Activated T-helper 1 cell treated with Interleukin-2 at 50 U/mL for 16 hours (primary cell): ENCODE measurements at places on chromosomes 6 and 20.
A peak's percentile ranks its signal among the peaks of the same experiment; 100 is the strongest.

DNA sequence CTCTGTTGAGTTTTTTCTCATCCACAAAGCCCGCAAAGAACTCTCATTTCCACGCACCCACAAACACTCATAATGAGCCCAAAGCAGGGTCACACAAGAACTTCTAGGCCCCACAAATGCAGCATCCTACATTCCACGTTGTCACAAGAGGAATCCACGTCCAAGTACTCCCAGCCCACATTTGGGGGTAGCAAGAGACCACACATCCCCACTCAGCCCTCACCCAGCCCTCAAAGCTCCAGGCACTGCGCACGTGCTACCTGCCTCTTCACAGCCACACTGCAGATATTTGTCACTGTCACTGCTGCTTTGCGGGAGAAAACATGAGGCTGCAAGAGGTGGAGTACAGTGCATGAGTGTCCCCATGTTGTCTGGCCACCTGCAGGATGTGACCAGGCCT lies 187.6 kb upstream of the CDYL start:
- no peak for DNase-seq

DNA sequence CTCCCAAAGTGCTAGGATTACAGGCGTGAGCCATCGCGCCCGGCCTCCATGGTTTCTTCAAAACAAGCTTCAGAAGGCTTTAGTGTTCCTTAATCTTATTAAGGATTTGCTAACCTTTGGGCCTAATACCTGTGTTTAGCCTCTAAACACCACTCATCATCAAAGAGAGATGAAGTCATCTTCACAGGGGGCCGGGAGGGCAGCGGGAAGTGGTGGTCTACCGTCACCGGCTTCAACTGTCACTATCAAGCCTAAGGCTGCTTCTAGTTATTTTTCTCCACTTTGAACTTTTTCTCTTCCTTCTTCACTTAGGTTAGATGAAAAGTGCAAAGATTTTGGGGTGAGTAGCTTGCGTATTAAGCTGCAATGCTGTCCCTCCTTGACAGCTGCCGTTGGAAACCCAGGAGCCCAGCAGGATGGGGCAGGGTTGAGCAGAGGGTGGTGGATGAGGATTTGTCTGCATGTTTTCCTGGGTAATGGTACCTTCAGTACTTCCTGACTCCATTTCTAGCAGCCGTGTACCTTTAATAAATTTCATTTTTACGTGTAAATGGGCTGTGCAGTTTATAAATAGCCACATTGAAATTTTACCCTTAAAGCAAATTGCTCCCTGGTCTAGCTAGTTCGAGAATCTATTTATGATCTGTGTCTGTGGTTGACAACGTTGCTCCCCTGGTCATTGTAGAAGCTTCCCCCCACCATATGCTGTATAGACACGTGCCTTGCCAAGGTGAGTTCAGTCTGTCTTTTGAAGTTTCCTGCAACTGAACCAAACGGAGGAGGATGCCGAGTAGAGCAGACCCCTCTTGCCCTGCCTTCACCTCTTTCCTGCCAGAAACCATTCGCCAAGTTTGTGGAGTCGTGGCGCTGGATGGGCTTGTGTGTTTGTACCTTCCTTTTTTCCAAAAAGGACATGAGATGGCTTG lies 64.8 kb downstream of the SYNJ2 start:
- no peak for DNase-seq

GRCh38 chr20:278607-279571 lies 11.7 kb downstream of the C20orf96 start:
- no peak for DNase-seq

GRCh38 chr6:111793711-111794111 lies 79.5 kb downstream of the FYN start:
- DNase-seq, result peak; percentile 22

DNA sequence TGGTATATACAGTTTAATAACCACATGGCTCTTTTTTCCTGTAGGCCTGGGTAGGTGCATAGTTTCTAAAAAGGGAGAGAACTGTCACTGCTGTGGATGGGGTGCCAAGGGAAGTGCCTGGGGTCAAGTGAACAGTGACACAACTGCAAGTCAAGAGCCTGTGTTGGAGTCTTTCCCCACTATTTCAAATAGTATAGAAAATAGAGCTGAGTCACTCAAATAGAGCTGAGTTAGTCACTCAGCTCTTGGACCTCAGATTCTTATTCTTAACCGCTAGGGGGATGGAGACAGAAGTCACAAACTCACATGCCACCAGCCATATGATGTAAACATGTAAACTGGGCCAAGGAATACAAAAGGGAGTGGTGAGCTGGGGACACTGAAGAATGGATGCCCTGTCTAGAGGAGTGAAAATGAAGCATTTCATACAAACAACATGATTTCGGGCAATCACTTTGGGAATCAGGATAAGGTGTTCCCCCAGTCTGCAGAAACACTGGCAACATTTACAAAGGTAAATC lies 2.1 kb downstream of the NQO2 start:
- DNase-seq, result no peak

- no peak for DNase-seq
Observed at GRCh38 chr6:17120019-17120418, 18.2 kb downstream of the STMND1 start.

GRCh38 chr6:106692112-106692818 lies 62.9 kb downstream of the QRSL1 start:
- no peak for DNase-seq

DNA sequence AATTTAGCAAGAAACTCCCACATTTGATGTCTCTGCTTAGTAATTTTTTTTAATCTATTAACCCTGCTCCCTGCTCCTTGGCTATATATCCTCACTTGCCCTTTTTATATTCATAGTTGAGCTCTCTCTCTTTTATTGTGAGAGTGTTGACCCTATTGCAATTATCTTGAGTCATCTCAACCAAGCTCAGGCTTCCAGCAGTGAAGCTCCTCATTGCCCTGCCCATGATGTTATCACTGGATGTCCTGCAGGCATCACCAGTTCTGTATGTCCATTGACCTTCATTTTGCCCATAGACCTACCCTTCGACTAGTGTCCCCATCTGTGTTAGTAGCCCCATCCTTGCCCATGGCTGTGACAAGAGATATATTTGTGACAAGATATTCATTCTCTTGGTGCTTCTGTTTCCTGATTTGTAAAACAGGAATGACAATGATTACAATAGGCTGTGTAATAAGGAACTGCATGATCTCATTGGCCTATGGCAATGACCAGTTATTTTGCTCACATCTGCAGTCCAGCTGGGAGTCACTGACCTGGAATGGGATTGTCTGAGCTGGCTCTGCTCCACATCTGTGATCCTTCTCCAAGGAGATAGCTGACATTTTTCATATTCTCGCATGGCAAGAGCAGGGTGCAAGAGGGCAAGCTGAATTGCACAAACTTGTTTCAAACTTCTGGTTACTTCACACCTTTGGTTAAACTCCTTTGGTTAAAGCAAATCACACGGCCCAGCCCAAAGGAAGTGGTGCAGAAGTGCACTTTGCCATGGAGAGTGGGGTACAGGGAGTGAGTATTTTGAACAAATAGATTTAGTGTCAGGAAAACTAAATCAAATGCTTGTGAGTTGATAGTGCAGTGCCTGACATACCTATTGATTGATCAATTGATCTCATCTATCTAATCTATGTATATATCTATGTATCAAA lies 47.7 kb upstream of the CST5 start:
- no peak for DNase-seq

- no peak for DNase-seq
Observed at GRCh38 chr6:53532061-53532797, 12.7 kb downstream of the GCLC start.

GRCh38 chr6:55953335-55953734 lies 77.9 kb upstream of the BMP5 start:
- no peak for DNase-seq

DNA sequence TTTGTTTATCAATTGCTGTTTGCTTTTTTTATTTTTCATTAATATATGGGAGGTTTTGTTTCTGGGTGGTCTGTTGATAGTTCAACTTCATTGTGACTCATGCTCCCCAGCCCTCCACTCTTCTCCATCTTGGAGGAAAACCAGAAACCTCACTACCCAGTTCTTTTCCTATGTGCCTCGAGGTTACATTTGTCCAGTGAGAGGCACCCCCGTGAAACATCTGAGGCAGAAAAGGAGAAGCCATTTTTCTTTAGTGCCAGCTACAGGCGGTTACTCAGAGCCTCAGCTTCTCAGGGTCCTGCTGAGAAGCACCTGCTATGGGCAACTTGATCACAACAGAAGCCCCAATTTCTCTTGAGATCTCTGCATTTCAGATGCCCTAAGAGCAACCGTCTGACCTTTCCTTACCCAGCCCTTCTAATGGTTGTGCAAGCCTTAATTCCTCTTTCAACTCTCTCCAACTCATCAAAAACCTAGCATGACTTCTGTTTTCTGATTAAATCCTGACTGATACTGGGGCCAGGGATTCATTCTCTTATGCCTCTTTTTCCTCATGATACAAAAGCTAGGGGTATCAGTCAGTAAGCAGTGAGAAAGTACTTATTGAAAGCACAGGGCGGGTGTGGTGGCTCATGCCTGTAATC lies 144.6 kb downstream of the ELOVL4 start:
- DNase-seq, result no peak
